Activated gamma-delta T cell treated with anti-CD3 and anti-CD28 coated beads, Interleukin-2, amount 50 U/mL, for 16 hours (primary cell): ENCODE measurements at places on chromosomes 7 and 10.
A peak's percentile ranks its signal among the peaks of the same experiment; 100 is the strongest.

DNA sequence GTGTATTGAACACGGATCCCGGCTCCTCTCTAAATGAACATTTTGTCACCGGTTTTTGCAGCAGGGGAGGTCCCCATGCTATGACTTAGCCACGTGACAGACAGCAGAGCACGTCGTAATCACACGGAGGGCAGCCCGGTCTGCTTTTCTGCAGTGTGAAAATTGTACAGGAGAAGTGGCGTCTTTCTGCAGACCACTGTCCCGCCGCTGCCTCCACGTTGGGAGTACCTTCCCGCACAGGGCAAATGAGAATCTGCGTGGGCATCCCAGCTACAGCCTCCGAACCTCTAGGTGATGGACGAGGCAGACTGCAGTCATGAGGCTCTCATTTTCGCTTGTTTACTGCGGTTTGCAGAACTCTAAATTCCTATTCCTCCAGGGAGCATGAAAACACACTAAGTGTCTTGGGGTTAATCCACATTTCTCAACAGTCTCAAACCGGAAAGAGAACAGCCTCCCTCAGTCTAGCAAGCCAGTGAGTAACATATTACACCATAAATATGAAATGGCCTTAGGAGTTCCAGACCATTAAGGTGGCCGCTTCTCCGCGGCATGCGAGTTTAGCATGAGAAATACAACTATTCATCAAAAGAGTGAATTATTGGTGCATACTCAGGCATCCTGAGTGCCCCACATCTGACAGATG lies 89.8 kb downstream of the TCERG1L start:
- no peak for DNase-seq

DNA sequence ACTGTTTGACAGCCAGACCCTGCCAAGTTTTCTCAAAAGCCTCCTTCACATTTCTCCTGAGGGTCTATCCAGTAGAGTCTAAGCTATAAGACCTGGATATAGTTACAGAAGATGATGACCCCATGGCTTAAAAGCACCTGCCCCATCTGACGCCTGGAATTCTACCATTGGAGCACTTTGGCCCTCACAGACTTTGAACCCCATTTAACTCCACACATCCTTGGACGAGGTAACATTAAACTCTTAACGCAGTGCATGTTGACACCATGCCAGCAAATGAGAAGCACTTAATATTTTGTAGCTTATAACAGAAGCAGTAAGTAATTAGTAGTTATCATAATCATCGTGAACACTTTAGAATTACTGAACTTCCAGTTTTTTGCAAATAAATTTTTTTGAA lies 61.9 kb upstream of the SMNDC1 start:
- no peak for DNase-seq

DNA sequence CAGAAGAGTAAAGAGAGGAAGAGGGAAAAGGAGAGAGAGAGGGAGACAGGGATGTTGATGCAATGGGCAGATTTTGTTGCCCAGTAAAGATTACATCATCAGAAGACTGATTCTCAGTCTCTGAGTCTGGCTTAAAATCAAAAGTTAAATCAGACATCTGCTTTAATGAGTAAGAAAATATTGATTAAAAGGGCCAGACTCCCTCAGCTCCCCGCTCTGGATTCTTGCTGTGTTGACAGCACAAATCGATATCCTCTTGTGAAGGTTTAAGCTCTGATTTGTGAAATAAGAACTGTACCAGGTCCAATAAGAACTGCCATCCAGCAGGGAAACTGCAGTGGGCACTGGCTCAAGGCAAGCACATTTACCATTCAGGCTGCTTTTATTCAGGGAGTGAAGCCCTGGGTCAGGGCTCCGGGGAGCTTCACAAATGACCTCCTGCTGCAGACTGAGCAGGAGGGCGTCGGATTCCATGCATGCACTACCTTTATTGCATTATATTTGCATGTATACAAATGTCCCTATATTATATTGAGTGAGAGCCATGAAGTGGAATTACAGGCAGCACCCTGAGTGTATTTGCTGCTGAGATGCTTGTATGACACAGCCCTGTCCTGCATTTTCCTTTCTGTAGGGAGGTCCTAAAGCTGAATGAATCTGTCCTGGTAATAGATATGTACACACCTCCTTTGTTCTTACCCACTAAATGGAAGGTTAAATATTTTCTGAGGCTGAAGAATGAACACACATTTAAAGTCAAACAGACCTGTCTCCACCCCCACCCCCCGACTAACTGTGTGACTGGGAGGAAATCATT lies 401.5 kb downstream of the REEP3 start:
- no peak for DNase-seq

GRCh38 chr10:31549896-31550295 lies 230.9 kb downstream of the ZEB1 start:
- DNase-seq: no peak

DNA sequence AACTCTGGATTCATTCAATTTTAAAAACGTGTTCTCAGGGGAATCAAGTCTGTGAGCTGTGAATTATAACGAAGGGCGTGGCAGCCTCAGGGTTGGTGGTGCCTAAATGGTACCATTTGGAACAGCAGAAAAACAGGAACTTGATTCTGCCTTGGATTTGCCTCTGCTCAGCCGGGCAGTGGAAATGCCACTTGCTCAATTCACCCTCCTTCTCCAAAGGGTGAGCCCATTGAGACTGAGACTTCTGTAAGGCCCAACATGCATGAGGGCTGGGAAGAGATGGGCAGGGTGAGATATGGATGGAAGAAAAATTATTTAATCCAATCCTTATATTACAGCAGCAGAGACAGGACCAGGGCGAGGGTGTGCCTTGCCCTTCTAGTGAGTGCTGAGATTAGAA lies 107.1 kb upstream of the HABP2 start:
- no peak for DNase-seq

DNA sequence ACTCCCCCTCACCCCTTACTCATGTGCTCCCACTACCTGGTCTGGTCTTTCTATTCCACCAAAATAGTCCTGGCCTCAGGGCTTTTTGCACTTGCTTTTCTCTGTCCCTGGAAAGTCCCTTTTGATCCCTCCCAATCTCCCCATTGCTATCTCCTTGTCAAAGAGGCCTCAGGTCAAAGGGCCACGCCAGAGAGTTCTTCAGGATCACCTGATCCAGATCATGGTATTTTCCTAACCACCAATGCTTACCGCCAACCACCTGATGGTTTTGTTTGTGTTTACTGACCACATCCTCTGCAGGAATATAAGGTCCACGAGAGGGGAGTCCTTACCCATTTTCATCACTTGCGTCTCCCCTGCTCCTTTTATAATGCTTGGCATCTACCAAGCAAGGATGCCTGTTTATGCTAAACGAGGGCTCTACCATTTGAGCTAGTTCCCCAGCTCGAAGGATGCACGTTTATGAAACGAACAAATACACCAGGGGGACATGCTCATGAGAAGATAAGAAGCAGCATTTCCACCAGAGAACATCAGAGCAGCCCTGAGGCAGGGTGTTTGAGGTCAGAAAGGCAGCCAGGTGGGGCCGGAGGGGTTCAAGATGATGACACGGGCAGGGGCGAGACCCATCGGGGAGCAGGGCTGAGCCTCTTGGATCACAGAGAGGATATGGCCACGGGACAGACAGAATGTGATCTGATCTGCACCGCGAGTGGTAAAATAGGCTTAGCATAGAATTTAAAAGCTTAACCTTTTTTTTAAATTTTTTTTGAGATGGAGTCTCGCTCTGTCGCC lies 43.1 kb upstream of the FOXK1 start:
- no peak for DNase-seq

- DNase-seq: no peak
These were observed 103.5 kb downstream of the LHFPL3 start for GRCh38 chr7:104431930-104432329.

DNA sequence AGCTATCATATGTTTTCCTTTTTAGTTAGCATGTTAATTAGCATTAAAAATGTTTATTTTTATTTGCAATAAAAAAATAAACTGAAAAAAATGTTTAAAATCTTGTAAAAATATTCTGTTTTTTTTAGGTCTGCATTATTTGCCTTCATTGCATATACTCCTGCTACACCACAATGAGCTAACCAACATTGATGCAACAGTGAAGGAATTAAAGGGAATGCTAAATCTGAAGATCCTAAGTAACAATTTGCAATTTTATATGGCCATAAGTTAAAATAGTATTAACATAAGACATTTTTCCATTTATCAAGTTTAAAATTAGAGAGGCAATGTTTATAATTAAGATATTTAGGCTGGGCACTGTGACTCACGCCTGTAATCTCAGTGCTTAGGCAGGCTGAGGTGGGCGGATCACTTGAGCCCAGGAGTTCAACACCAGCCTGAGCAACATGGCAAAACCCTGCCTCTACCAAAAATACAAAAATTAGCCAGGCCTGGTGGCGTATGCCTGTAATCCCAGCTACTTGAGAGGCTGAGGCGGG lies 32.2 kb downstream of the LRRC72 start:
- no peak for DNase-seq

- DNase-seq: peak; percentile 31
These were observed 144.7 kb downstream of the PFKFB3 start for GRCh38 chr10:6347391-6347951.

DNA sequence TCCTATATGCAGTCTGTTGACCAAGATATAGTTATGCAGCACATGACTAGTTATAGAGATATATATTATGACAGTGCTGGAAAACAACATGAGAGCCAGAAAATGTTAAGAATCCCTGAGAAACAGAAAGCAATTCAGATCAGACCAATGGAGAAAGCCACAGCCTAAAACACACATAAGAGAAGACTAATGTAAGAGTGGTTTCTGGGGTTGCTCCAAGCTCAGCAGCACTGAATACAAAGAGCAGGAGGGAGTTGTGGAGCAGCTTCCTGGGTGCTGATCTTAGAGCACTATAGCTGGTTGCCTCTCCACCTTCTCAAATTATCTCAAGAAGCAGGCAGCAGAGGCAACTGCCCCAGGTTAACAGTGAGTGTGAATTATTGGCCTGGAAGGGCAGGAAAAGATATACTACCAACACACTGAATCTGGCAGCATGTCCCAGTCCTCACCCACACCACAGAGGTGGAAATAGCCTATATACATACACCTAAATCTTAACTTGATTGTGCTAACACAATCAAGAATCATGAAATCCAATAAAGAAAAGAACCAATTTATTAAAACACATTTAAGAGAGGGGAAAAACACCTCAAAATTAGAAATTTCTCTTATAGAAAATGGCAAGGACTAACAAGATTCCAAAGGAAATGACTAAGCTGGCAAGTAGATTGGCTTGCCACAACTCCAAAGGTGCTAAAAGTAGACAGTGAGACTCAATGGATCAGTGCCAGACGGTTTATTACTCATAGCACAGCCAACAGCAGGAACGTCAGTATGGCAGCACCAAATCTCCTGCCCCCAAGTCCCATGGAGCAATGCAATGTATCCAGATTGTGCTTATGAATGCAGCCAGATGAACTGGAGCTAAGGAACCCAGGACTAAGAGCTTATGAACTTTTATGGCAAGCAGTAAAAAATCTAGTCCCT lies 5.1 kb downstream of the PTTG1IP2 start:
- DNase-seq: no peak

DNA sequence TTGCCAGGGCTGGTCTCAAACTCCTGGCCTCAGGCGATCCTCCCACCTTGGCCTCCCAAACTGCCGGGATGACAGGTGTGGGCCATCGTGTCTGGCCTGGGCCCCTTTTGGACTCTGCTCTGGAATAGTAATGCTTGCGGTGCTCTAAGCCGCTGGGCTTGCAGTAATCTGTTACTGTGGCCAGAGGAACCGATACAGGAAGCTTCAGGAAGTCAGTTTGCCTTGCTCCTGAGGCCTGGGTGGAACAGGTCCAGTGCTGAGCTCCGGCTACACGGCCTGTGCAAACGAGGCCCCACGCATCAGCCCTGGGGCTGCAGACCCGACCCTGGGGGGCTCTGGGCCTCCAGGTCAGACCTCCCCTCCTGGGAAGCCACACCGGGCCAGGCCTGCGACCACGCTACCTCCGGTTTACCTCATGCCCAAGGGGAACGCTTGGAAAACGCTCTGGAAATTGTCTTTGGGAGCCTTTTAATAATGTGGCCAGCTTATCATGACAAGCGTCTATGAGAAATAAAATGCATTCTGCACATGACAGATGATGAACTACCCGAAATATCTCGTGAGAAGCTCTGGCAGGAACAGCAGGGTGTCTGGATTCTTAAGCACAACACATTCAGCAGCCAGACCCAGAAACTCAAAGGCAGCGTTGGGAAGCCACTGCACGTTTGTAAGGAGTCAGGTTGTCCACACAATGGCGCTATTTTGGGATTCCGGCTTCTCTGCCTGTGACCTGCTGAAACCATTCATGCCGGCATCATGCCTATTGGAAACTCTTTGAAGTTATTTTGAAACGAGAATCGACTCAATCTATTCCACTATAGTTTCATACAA lies 10.1 kb upstream of the ADAP1 start:
- DNase-seq: no peak

DNA sequence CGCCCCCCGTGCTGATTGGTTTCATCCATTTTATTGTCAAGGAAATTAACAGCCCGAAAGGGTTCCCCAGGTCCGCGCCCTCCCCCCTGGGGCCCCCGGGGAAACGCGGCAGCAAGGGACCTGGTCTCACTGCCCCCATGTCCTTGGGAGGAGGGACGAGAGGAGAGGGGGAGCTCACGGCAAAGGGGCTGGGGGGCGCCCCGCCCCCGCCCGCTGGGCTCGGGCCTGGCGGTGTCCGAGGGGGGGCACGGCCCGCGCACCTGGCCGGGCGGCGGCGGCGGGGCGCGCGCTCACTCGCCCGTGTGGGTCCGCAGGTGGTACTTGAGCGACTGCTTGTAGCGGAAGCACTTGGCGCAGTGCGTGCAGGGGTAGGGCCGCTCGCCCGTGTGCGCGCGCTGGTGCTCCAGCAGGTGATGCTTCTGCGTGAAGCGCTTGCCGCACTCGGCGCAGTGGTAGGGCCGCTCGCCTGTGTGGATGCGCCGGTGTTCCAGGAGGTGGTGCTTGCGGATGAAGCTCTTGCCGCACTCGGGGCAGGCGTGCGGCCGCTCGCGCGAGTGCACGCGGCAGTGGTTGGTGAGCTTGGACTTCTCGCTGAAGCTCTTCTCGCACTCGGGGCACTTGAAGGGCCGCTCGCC lies 29.3 kb downstream of the ZNF777 start:
- DNase-seq: no peak

GRCh38 chr10:33355274-33355673 lies 20.8 kb upstream of the NRP1 start:
- DNase-seq: no peak

- no peak for DNase-seq
These were observed 257.3 kb downstream of the TRIL start for GRCh38 chr7:28700790-28701203.

- no peak for DNase-seq
These were observed 106.7 kb downstream of the SNX10 start for GRCh38 chr7:26398427-26398755.

GRCh38 chr7:142478479-142479220 lies 220.8 kb upstream of the PRSS58 start:
- DNase-seq: no peak

- DNase-seq: no peak
These were observed 3.5 kb downstream of the NRCAM start for GRCh38 chr7:108452707-108453106.

- no peak for DNase-seq
These were observed 31.0 kb downstream of the TACR2 start for GRCh38 chr10:69385454-69386350.
